ENCODE measurements at places on chromosomes 7 and 10.

DNA sequence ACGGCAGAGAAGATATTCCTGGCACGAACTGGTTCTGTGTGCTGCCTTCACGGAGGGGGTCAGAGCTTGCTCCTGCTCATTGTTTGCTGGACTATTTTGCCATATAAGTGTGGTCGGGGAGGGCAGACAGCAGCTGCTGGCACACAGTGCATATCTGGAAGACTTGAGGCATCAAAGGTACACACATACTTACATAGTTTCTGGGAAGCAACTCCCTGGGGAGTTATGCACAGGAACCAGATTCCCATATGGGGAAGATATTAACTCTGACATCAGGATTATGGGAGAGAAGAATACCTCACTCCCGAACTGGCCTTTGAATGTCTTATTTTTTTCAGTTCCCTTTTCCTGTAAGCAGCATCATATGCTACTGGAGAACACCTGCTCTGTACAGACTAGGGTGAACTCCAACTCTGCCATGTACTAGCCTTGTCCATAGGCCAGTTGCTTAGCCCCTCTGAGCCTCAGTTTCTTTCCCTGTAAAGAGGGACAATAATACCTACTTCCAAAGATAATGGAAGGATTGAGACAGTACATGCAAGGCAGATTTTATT lies 41.5 kb downstream of the LGI1 start:
- no peak for DNase-seq

DNA sequence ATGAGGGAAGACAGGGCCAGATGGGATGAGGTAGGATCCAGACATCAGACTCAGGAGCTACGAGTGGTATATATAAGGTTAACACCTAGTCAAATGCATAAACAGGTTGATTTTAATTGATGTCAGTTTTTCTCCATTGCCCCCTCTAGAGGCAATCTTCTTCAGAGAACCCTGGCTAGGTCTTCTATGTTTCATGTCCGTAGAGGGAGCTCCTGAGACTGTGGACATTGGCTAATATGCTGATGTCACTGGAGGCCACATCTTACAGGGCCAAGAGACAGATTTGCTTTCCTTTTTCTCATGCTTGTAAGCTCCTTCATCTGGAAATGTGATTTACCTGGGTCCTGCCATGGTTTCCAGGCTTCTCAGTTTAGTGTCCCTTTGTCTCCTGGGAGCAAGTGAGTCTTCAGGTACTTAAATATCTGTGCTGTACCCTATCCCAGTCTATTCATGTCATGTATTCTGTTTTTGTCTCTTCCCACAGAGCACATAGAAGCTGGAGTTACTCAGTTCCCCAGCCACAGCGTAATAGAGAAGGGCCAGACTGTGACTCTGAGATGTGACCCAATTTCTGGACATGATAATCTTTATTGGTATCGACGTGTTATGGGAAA lies 161.6 kb upstream of the PRSS1 start:
- no peak for DNase-seq

GRCh38 chr10:112379635-112380296 lies 5.8 kb downstream of the ACSL5 start:
- no peak for DNase-seq

DNA sequence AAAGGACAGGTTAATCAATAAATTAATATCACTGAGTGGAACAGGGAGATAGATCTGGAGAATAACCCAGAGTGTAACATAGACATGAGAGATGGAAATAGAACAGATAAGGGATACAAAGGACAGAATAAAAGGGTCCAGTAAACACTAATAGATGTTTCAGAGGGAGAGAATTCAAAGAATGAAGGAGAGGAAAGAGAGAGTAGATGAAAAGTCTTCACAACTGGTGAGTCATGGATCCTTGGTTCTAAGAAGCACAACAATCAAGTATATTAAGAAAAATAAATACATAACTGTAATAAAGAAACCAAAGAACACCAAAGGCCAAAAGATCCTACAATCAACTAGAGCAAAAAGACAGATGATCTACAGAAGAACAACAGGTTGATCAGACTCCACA lies 66.3 kb downstream of the BEND7 start:
- DNase-seq = no peak

DNA sequence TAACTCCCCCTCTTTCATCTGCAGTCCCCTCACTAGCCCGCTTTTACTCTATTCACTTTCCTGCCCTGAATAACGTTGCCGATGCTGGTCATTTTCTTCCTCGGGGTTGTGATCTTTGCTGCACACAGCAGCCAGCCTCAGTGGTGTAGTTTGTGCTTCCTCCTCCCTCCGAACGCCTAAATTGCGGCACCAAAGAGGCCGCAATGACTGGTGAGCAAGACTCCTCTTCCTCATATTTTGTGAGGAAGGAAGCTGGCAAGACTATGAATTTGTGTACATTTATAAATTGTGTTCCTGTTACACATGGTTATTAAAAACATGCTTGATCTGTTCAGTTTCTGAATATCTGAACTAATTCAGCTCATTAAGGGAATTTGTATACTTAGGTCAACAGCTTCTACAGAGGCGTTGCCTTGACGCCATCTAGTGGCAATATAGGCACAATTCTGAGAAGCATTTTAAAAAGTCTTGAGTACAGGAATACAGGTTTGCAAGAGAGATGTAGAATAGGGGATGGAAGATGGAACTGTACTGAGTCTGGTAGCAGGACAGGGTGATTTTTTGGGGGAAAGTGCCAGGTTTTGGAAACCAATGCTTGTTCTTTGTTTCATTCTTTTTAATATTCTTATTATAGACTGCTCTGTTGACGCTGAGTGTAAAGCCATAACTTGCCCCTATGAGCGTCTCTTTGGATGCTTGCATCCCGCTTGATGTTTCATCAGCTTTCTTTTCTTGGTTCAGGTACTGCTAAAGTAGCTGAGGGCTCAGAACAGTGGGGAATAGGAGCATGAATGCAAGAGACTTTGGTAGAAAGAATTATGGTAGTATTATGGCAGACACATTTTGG lies 4.1 kb upstream of the TAS2R5 start:
- DNase-seq = peak; percentile 6

- no peak for DNase-seq
Observed at GRCh38 chr7:40175725-40176510, 41.1 kb downstream of the SUGCT start.

DNA sequence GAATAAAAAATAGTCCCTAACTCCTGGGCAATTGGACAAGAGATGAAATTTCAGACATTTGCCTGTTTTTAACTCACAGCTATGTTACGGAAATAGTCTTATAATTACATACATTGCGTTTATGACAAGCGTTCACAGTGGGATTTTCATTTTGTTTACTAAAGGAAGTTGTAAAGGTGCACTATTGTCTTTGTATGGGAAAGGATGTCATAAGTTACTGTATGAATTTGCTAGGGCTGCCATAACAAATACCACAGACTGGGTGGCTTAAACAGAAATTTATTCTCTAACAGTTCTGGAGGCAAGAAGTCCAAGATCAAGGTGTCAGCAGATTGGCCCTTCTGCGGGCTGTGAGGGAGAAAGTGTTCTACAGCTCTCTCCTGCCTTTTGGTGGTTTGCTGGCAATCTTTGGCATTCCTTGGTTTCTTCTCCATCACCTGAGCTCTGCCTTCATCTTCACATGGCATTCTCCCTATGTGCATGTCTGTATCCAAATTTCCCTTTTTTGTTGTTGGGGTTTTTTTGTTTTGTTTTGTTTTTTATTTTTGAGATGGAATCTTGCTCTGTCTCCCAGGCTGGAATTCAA lies 5.6 kb downstream of the NFE2L3 start:
- DNase-seq = no peak

GRCh38 chr10:79013406-79013987 lies 55.3 kb upstream of the ZMIZ1 start:
- DNase-seq = no peak

- DNase-seq = no peak
Observed at GRCh38 chr7:157682946-157683746, 346.3 kb downstream of the DNAJB6 start.

- no peak for DNase-seq
Observed at GRCh38 chr10:95277201-95277570, 13.6 kb downstream of the PDLIM1 start.

- DNase-seq = no peak
Observed at GRCh38 chr10:126917975-126918908, 13.0 kb downstream of the DOCK1 start.

DNA sequence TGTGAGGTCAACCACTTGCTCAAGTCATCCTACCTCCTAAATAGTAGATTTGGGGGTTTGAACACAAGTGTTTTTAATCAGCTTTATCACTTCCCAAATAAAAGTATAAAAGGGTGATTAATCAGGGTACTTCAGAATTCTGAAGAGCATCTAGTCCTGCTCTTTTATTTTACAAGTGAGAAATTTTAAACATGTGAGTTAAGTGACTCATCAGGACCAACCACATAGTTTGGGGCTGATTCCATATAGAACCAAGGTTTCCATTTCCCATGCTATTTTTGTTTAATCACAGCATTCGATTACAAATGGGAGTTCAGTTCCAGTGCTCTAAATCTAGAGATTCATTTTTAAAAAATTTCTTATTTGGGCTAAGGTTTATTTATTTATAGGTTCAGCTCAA lies 113.4 kb downstream of the GPR158 start:
- DNase-seq = no peak

GRCh38 chr7:35522697-35523096 lies 172.2 kb downstream of the HERPUD2 start:
- no peak for DNase-seq

GRCh38 chr10:1074052-1074747 lies 18.0 kb downstream of the WDR37 start:
- no peak for DNase-seq

- DNase-seq = no peak
Observed at GRCh38 chr7:80984619-80985018, 65.8 kb upstream of the SEMA3C start.
